ENCODE measurements at places on chromosomes 16 and 17. TPM values are rescaled to one million over a fixed set of nuclear protein-coding genes. Genes with fewer than 3 reads are reported as not detected.
A peak's percentile ranks its signal among the peaks of the same experiment; 100 is the strongest.

C17orf67 gene
- 2.3 TPM for total RNA-seq

SDK2 gene
- not detected for total RNA-seq

IL34 gene
- not detected for total RNA-seq

RNF157 gene
- total RNA-seq = 7.3 TPM

HBA2 gene
- total RNA-seq = not detected

CIBAR2 gene
- total RNA-seq = not detected

TBC1D3B gene
- 4.3 TPM for total RNA-seq

FSCN2 gene
- 2.4 TPM for total RNA-seq

TAOK2 gene
- 47.4 TPM for total RNA-seq

SMG6 gene
- 20.4 TPM for total RNA-seq

PIK3R6 gene
- not detected for total RNA-seq

HS3ST3A1 gene
- total RNA-seq = 47.6 TPM

KRT20 gene
- 0.18 TPM for total RNA-seq

XYLT2 gene
- 53.5 TPM for total RNA-seq

DNA sequence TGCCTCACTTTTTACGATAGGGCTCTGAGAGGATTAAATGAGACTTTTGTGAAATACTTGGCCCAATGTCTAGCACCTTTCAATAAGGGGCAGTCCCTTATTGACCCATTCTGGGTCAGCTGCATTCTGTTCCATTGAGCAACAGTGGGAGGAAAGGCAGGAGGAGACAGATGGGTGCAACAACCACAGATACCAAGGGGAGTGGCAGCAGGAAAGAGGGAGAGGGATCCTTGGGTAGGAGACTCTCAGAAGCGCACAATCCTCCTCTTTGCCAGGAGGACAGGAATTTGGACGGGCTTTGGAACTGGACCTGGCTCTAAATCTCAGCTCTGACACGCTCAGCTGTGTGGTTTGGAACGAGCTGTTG lies 3.5 kb downstream of the PIPOX start:
- no peaks in the 10 kb centered on the region for H3K4me1 ChIP-seq
- H3K36me3 ChIP-seq = no peaks in the 10 kb centered on the region
- DNase-seq = no peak
- H3K27me3 ChIP-seq = peaks cover 29% of the 10 kb centered on the region
- no peak overlapping the region for H3K4me3 ChIP-seq

- H3K27ac ChIP-seq = no peak overlapping the region
- peaks cover 14% of the 10 kb centered on the region for H3K4me1 ChIP-seq
- H3K27me3 ChIP-seq = no peaks in the 10 kb centered on the region
- DNase-seq = no peak
Measured at GRCh38 chr16:56936491-56936890, 4.5 kb downstream of the HERPUD1 start.

DNA sequence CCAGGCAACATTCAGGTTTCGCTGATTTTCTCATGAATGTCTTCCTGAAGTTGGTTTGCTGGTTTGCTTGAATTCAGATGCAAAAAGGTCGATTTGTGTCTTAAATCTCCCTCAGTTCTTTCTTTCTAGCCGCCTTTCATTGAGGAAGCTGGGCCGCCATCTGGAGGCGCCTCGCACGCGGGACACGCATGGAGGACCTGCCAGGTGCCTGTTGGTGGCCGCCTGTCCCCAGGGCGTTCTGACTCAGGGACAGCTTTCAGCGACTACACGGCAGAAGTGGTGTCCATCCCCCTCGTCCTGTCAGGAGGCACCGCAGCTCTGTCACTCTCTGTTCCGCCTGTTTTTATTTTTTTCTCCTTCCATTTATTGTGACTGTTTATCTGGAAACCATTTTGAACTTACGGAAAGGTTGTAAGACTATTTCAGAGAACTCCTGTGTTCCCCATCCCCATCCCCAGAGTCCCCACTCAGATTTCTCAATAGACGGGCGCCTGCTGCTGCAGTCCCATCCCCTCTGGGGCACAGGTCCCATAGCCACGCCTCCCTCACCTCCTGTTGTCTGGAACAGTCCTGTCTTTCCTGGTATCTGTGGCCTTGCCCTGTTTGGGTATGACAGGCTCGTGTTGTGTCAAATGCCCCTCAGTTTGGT lies 33.2 kb downstream of the COX4I1 start:
- no peak overlapping the region for H3K4me3 ChIP-seq
- DNase-seq = no peak
- H3K4me1 ChIP-seq = no peaks in the 10 kb centered on the region
- peaks cover 69% of the 10 kb centered on the region for H3K27me3 ChIP-seq
- H3K27ac ChIP-seq = no peak overlapping the region

DNA sequence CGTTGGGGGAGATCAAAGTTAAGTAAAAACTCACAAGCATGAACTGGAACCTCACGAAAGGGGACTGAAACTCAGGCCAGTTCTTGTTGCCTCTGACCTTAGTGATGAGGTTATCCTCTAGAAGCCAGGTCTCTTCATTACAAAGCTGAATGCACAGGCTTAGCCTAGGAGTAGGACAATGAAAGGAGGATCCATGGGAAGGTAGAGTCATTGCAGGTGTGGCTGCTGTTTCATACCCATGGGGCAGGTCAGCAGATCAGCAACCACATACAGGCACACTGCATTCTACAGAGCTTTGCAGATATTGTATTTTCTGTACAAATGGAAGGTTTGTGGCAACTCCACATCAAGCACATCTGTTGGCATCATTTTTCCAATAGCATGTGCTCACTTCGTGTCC lies 341.3 kb upstream of the SOX9 start:
- no peak overlapping the region for H3K27ac ChIP-seq
- no peaks in the 10 kb centered on the region for H3K4me1 ChIP-seq
- DNase-seq = no peak
- H3K27me3 ChIP-seq = no peaks in the 10 kb centered on the region
- no peaks in the 10 kb centered on the region for H3K36me3 ChIP-seq

GRCh38 chr17:75404731-75405364 lies 630 bp downstream of the GRB2 start:
- peak overlapping the region; percentile 96 for H3K4me3 ChIP-seq
- peak overlapping the region; percentile 12 for H3K27ac ChIP-seq
- H3K27me3 ChIP-seq = no peaks in the 10 kb centered on the region
- 0 out of 2 replicates have a peak, but pooled peaks cover 5% of the 10 kb centered on the region for H3K36me3 ChIP-seq

GRCh38 chr17:52027620-52028295 lies 130.8 kb downstream of the CA10 start:
- peak; percentile 81 for DNase-seq
- H3K4me3 ChIP-seq = no peak overlapping the region
- H3K27me3 ChIP-seq = no peaks in the 10 kb centered on the region
- H3K36me3 ChIP-seq = no peaks in the 10 kb centered on the region
- peak overlapping the region; percentile 62 for H3K27ac ChIP-seq

GRCh38 chr16:57637020-57637419 lies 8.6 kb downstream of the ADGRG1 start:
- H3K4me3 ChIP-seq = no peak overlapping the region
- H3K36me3 ChIP-seq = no peaks in the 10 kb centered on the region
- H3K27ac ChIP-seq = no peak overlapping the region
- no peaks in the 10 kb centered on the region for H3K27me3 ChIP-seq

- peaks cover 11% of the 10 kb centered on the region for H3K4me1 ChIP-seq
- no peaks in the 10 kb centered on the region for H3K27me3 ChIP-seq
- peaks cover 82% of the 10 kb centered on the region for H3K36me3 ChIP-seq
- DNase-seq = no peak
- H3K27ac ChIP-seq = no peak overlapping the region
- no peak overlapping the region for H3K4me3 ChIP-seq
Measured at GRCh38 chr17:67358612-67359011, 7.8 kb downstream of the PSMD12 start.

GRCh38 chr17:74241431-74241830 lies 28.1 kb downstream of the TTYH2 start:
- no peak for DNase-seq
- H3K36me3 ChIP-seq = no peaks in the 10 kb centered on the region
- H3K27me3 ChIP-seq = no peaks in the 10 kb centered on the region
- H3K4me3 ChIP-seq = no peak overlapping the region
- no peak overlapping the region for H3K27ac ChIP-seq

DNA sequence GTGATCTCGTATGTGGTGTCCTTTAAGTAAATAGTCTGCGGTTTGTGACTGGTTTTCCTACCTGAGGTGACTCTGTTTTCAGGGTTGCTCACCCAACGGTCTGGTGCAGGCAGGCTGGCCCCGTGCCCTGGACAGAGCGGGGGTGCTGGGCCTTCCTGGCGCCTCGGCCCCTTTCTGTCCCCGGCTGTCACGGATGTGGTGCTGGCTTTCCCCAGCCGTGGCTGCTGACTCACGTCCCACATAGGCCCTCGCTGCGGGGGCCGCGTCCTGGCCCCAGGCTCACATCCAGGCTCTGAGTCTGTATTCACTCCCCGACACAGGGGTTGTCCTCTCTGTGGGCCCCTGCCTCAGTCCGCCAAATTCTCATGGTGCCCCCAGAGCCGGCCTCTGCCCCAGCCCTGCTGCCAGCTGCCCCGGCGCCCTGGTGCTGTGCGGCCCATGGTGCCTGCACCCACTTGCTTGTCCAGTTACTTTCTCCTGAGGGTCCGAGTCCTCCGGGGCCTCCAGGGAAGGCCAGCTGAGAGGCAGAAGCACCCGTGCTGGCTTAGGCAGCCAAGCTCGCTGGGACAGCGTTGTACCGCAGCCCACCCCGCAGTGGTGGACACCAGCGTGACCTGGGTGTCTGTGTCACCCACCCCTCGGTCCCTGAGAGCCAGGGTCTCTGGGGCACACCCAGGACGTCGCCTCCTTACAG lies 5.9 kb downstream of the CHMP6 start:
- DNase-seq = peak; percentile 83
- peak overlapping the region; percentile 79 for H3K27ac ChIP-seq
- peaks cover 20% of the 10 kb centered on the region for H3K36me3 ChIP-seq
- no peaks in the 10 kb centered on the region for H3K27me3 ChIP-seq
- no peak overlapping the region for H3K4me3 ChIP-seq

GRCh38 chr16:86826941-86827340 lies 248.6 kb downstream of the FOXL1 start:
- H3K4me1 ChIP-seq = peaks cover 50% of the 10 kb centered on the region
- no peak for DNase-seq
- no peaks in the 10 kb centered on the region for H3K36me3 ChIP-seq
- no peak overlapping the region for H3K27ac ChIP-seq
- H3K4me3 ChIP-seq = no peak overlapping the region
- no peaks in the 10 kb centered on the region for H3K27me3 ChIP-seq

GRCh38 chr16:85209526-85210121 lies 97.4 kb upstream of the CIBAR2 start:
- H3K27ac ChIP-seq = no peak overlapping the region
- no peak for DNase-seq
- no peaks in the 10 kb centered on the region for H3K27me3 ChIP-seq
- no peaks in the 10 kb centered on the region for H3K4me1 ChIP-seq
- H3K36me3 ChIP-seq = no peaks in the 10 kb centered on the region
- no peak overlapping the region for H3K4me3 ChIP-seq

- H3K27me3 ChIP-seq = no peaks in the 10 kb centered on the region
- no peak for DNase-seq
- peaks cover 26% of the 10 kb centered on the region for H3K4me1 ChIP-seq
- H3K4me3 ChIP-seq = no peak overlapping the region
Measured at GRCh38 chr17:16443511-16444257, 28.3 kb downstream of the TRPV2 start.

- no peak overlapping the region for H3K27ac ChIP-seq
- H3K36me3 ChIP-seq = no peaks in the 10 kb centered on the region
- peaks cover 16% of the 10 kb centered on the region for H3K4me1 ChIP-seq
- H3K27me3 ChIP-seq = no peaks in the 10 kb centered on the region
Measured at GRCh38 chr17:59432657-59433056, 101.2 kb downstream of the YPEL2 start.

DNA sequence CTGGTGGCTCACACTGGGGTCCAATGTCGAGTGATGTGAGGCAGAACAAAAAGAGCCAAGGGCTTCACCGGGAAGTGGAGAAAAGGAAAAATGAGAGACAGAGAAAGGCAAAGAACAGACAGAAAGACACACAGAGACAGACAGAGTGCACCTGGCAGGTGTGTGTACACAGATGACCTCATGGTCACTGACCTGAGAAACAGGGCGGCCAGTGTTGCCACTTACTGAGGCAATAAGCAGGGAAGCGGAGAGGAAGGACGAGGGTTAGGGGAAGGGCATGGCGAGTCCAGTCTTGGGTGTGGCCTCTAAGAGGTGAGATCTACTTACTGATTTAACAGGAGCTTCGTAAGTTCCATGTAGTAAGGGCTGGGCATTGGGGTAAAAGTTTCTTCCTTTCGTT lies 7.5 kb downstream of the GINS2 start:
- no peak overlapping the region for H3K27ac ChIP-seq
- DNase-seq = no peak
- H3K36me3 ChIP-seq = peaks cover 8% of the 10 kb centered on the region
- no peaks in the 10 kb centered on the region for H3K4me1 ChIP-seq
- H3K4me3 ChIP-seq = no peak overlapping the region

GRCh38 chr16:66639091-66639885 lies 34.8 kb downstream of the CMTM3 start:
- no peak overlapping the region for H3K4me3 ChIP-seq
- DNase-seq = no peak
- no peaks in the 10 kb centered on the region for H3K4me1 ChIP-seq
- H3K27me3 ChIP-seq = no peaks in the 10 kb centered on the region
- H3K36me3 ChIP-seq = no peaks in the 10 kb centered on the region

GRCh38 chr17:32520737-32521404 lies 34.1 kb downstream of the CDK5R1 start:
- H3K27me3 ChIP-seq = no peaks in the 10 kb centered on the region
- H3K4me1 ChIP-seq = peaks cover 6% of the 10 kb centered on the region

- DNase-seq = peak; percentile 71
- no peaks in the 10 kb centered on the region for H3K27me3 ChIP-seq
- no peaks in the 10 kb centered on the region for H3K36me3 ChIP-seq
Measured at GRCh38 chr16:84672276-84673202, 24.2 kb downstream of the KLHL36 start.

DNA sequence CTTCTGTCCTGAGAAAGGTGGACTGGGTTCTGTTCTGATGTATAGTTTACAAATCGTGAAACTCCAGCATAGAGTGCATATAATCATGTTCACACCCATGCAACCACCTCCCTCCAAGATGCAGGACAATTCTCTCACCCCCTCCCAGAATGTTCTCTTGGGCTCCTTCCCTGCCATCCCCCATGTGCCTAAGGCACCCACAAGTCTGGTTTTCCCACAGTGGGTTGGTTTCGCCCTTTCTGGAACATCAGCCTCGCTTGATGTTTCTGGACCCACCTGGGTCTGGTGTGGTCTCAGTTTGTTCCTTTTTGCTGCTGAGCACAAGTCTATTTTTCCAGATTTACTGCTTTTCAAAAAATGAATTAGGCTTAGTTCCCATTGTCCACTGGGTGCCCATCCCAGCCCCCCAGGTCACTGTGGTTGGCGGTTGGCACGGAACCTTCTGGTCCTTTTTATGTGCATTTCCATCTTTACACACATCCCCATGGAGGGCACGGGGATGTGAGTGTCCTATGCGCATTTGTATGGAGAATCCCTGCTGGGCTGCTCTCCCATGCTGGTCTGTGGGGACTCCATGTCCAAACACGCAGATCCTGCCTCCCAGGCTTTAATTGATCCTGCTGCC lies 19.0 kb downstream of the MAP2K3 start:
- no peak for DNase-seq
- peaks cover 57% of the 10 kb centered on the region for H3K36me3 ChIP-seq
- no peaks in the 10 kb centered on the region for H3K4me1 ChIP-seq
- H3K27ac ChIP-seq = no peak overlapping the region
- no peaks in the 10 kb centered on the region for H3K27me3 ChIP-seq
- H3K4me3 ChIP-seq = no peak overlapping the region

- no peak overlapping the region for H3K27ac ChIP-seq
- H3K4me1 ChIP-seq = peaks cover 18% of the 10 kb centered on the region
- H3K4me3 ChIP-seq = no peak overlapping the region
- H3K27me3 ChIP-seq = no peaks in the 10 kb centered on the region
- no peak for DNase-seq
Measured at GRCh38 chr17:2636169-2636930, 42.9 kb downstream of the PAFAH1B1 start.

- H3K27ac ChIP-seq = no peak overlapping the region
- no peaks in the 10 kb centered on the region for H3K27me3 ChIP-seq
- H3K36me3 ChIP-seq = no peaks in the 10 kb centered on the region
- DNase-seq = no peak
Measured at GRCh38 chr17:61496174-61496956, 44.1 kb downstream of the TBX4 start.

Data from PC-3 (cell line).